ENCODE measurements at places on chromosomes 16 and 17.
A peak's percentile ranks its signal among the peaks of the same experiment; 100 is the strongest.

- peak; percentile 13 for DNase-seq
These were observed 50.3 kb downstream of the KPNA2 start for GRCh38 chr17:68085771-68086381.

DNA sequence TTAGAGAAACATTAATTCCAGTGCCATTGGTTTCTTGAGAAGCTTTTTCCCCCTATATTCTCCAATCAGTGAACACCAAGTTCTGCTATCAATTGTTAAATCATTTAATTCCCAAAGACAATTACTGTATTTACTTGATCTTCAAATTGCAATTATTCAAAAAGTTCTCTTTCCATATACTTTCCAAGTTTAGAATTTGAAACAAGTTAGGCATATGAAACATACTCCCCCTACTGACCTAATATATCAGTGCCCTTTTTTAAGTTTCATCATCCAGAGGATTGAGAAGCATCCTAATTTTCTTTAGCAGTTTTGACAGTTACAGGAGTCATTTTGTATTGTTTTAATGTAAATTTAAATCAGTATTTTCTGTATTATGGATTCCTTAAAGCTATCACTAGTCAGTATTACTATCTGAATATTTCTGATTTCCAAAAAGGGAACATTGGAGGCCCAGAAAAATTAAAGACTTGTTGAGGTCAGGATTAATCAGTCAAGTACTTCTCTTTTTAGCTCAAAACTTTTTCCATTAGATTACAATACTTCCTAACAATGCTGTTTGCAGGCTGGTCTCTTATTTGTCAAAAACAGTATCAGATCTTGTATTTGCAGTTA, 16.3 kb downstream of the MEIOC start:
- DNase-seq, result peak; percentile 27

DNA sequence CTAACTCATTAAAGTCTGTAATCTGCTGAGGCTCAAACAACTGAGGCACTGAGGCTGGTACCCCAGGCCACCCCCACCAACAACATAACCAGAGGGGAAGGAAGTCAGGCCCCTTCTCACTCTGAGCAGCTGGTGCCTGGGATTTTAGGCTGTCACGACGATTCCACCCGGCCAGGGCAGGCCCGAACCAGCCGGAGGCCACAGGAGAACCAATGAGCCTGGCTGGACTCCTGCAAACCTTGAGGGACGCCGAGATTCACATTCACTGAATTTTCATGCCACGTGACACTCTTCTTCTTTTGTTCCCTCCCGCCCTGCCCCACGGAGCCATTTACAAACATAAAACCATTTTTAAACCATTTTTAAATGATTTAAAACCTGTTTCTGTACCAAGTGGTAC, 48.1 kb downstream of the RPH3AL start:
- DNase-seq, result peak; percentile 66

DNA sequence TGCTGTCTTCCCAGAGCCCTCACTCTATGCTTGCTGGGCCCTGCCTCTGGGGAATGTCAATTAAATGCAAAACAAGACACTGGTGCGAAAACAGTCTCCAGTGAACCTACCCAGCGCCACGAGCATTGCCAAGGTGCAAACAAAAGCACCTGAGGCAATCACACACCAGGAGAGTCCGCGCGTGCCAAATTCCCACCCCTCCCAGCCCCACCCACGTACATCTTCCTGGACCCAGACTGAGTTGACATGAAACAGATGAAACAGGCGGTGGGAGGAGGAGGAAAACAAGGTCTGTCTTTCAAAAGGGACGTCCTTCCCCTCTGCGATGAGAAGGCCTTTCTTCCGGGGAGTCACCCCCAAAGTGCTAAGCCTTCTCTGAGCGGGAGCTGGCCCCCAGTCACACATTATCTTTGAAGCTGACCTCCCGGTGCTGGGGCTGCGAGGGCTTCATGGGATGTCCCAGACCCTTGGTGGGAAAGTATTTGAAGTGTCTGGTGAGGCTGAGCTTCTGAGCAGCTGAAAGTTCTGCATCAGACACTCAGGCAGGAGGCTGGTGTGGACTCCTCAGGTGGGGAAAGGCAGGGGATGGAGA, 200.4 kb downstream of the AXIN2 start:
- DNase-seq, result no peak

- DNase-seq, result peak; percentile 53
These were observed 115.5 kb upstream of the COX10 start for GRCh38 chr17:13953841-13954240.

DNA sequence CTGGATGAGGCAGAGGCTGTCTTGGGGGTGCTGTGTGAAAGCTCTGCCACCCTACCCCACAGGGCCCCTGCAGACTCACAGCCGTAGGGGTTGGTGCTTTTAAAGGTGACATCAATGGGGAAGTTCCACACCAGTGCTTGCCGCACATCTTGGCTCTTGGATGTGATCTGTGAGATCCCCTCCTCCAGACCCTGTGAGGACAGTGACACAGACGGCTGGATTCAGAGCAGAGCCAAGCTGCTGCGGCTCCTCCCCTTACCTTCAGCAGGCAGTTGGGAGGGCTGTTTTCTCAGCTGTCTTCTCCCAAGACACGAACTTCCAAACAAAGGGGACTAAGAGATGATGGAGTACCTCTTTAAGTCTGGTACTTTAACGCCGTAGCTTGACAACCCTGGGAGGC, 4.8 kb downstream of the B9D1 start:
- DNase-seq, result no peak

- no peak for DNase-seq
These were observed 258.3 kb downstream of the PRKCA start for GRCh38 chr17:66560691-66561090.

DNA sequence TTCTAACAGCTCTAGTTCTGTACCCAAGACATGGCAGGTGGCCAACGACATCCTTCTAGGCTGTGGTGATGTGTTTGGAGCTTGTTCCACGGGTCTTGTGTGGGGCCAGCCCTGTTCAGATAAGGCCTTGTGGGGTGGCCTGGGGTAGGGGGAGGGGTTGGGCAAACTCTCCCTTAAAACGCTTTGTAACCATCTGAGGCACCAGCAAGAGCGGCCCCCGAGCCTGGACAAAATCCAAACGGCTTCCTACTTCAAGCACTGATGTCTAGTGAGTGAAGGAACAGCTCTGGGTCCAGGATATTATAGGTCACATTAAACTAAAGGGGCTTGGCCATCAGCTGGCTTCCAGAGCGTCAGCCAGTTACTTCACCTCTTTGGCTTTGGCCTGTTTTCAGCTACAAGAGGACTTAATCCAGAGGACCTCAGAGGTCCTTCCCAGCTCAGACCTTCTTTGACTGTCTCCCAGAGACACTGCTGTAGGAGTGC, 11.9 kb downstream of the SERPINF1 start:
- DNase-seq, result no peak
